ENCODE measurements at places on chromosomes 6 and 20. TPM values are rescaled to one million over a fixed set of nuclear protein-coding genes. Genes with fewer than 3 reads are reported as not detected.

DLL1 gene
- polyA plus RNA-seq, result 0.68 TPM

TCF21 gene
- polyA plus RNA-seq, result 4.0 TPM

DNA sequence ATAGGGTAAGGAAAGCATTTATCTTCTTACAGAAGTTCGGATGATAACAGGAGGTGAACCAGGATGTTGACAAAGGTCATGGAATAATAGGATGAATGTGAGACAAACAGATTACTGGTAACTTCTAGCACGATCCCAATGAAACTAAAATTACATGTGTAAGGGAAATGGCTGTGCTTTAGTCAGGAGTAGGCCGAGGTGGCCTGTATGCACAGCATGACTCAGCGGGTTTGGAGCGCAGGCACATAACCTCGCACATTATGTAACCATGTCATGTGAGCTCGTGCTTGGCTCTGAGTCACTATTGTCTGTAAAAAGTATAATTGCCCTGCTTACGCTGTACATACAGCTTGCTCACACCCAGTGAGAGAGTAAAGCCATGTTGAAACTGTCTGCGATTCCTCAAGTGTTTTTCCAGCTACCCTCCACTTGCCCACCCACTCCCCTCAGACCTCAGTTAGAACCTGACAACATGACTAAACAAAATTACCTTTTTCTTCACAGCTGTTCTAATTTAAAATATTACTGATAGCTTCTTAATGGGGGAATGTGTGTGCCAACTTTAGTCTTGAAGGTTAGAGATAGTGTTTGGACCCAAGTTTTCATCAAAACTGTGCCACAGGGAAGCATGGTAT is 8.2 kb downstream of the CYB5R4 start:
- peak; percentile 100 for DNase-seq

- peak; percentile 64 for DNase-seq
These were observed 71.5 kb downstream of the FILIP1 start for GRCh38 chr6:75422024-75422639.

DNA sequence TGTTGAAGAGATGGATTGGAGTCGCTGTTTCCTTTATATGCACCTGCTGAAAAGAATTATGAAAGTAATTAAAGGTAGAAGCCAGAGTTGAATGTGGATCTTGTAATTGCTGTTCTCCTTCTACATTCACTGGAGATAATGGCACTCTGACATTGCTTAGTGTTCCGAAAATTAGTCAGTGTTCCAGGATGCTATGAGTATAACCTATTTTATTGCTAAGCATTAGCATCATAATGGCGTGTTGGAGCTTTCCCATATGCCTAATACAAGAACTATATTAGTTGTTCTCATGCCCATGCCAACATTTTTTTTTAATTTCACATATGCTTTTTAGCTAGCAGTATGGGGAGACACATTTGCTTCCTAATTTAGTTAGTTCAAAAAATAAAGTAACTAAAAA is 236.4 kb downstream of the ARHGAP18 start:
- no peak for DNase-seq

DNA sequence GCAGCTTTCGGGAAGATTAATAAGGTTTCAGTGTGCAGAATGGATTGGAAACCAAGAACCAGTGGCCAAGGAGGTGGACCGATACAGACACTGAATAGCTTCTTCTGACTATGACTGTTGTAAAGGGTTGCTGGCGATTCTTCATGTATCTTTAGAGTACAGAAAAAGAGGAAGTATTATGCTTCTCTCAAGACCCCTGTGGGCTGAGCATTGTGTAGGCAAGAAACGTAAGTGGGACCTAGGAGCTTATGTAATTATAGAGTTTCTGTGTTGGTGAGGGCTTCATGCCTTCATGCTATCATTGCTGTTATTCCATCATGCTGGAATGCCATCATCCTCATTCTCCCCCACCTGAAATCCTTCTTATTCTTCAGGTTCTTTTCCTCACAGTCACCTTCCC is 105.4 kb upstream of the AKIRIN2 start:
- no peak for DNase-seq

All from GM23248 (cell line).